ENCODE measurements at places on chromosomes 7 and 10.

- no peak for ATAC-seq
Measured at GRCh38 chr10:14524691-14525324, 194.1 kb upstream of the FRMD4A start.

- ATAC-seq, result no peak
Measured at GRCh38 chr7:124388751-124389150, 355.9 kb upstream of the TMEM229A start.

GRCh38 chr7:37318541-37318940 is 130.1 kb downstream of the ELMO1 start:
- ATAC-seq, result no peak

- no peak for ATAC-seq
Measured at GRCh38 chr10:112332509-112333228, 41.2 kb upstream of the ACSL5 start.

DNA sequence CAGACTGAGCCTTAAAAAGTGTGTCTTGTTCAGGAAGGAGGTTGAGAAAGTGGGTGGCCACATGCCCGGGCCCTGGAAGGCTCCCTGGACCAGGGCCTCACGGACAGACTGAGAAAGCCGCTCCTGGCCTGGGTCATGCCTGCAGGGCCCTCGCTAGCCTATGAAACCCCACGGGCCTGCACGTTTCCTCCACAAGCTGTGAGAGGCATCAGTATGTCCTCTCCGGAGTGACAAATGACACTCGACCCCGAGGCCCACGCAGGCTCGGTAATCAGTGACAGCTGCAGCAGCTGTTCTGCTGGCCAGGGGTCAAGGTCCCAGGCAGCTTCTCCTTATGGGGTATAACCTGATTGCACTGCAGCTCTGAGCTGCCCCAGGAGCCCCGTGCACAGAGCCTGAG is 47.6 kb downstream of the ASB13 start:
- no peak for ATAC-seq

DNA sequence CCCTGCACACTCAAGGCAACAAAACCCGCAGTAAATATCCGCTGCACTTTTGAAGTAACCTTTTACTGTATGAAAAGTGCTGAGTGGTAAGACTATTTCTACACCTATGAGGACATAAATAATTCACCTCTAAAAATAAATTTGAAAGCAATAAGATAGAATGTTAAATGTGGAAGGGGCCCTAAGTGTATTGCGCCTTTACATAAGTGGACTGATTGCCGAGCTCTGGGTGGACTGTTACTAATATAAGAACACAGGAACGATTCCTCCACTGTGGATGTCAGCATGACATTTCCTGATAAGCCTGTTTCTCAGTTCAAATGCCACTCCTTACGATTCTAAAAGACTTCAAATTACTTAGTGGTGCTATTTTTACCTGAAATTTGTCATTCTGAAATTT is 192.0 kb upstream of the PTN start:
- ATAC-seq, result no peak

GRCh38 chr10:110733218-110733952 is 89.2 kb downstream of the RBM20 start:
- ATAC-seq, result peak; percentile 32

GRCh38 chr7:16299853-16300252 is 121.5 kb downstream of the CRPPA start:
- no peak for ATAC-seq

GRCh38 chr10:97499561-97500296 is 1.0 kb downstream of the UBTD1 start:
- ATAC-seq, result no peak

DNA sequence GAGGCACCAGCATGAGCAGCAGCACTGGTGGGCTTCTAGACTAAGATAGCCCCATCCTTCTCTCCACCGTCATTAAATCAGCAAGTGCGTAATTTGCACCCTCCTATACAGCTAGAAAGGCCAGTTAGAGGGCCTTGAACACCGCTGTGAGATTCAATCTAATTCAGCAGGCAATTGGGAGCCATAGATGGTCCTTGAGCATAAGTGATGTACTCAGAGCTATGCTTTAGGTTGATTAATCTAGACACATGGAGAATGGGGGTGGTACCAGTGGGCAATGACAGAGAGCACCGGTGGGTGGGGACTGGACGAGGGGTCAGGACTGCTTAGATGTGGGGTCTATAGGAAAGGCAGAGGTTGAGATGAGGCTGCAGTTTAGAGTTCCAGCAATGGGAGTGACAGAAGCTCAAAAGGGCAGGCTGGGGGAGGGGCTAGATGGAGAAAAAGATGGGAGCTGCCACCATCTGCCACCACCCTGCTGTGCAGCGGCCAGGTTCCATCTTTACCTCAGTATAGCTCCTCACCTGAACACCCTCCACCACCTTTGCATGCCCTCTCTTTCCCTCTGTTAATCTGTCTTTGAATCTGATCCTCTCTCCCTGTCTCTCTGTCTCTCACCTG is 87.3 kb downstream of the C10orf105 start:
- no peak for ATAC-seq

DNA sequence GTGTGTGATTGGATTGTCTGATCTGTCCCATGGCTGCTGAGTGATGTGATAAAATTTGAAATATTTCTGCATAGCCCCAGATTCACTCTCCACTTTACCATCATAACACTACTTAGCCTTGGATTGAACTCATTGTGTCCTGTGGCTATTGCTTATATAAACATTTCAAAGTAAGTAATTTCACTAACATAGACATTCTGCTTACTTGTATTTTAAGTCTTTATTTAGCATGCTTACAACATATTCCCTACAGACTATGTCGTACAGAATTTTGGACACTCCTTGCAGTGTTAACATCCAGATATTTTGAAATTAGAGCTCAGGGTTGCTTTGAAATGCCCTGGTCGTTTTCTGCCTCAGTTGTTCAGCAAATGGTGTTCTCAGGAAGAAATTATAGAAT is 117.6 kb downstream of the LRRC4 start:
- no peak for ATAC-seq

GRCh38 chr7:88115816-88116215 is 104.0 kb downstream of the SRI start:
- ATAC-seq, result no peak

DNA sequence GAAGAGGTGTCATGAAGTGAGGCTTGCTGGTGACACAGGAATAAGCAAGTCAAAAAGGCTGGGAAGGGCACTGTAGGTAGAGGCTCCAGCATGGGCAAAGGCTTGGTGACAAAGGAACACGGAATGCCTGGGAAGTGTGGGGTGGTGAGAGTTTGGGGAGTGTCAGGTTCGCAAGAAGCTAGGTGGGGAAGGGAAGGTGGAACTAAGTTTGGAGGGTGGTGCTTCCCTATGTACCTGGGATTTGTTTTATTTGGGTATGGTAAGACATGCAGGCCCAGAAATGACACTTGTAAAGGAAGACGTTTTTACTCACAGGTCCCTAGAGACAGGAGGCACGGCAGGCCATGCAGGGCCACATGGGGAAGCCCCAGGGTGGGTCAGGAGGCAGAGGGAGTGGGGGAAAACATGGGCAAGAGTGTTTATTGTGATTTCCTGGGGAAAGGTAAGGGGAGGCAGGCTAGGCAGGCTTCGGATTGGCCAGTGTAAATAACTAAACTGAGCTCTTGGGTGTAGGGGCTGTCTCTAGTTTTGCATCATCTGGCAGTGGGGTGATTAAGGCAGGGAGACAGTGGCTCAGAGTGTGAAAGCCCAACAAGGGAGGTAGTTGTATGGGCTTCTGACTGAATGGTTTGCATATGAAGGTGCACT is 52.1 kb downstream of the SH2D4B start:
- ATAC-seq, result peak; percentile 36

DNA sequence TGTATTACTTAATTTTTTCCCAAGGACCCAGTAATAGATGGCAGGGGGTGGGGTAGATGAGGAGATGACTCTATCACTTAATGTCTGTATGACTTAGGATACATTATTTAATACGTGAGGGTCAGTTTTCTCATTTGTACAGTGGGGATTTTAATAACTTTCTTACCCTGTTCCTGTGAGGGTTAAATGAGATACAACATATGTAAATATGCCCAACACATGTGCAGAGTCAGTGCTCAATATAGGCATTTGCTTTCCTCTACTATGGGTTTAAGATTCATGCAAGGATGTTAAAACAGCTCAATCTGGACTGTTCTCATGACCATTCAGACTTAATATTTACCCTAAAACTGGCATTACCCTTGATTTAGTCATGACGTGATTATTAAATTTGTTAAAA is 31.2 kb downstream of the ST7 start:
- no peak for ATAC-seq

- ATAC-seq, result no peak
Measured at GRCh38 chr7:35505066-35505465, 189.9 kb downstream of the HERPUD2 start.

- ATAC-seq, result no peak
Measured at GRCh38 chr7:12553416-12553815, 17.1 kb upstream of the SCIN start.

DNA sequence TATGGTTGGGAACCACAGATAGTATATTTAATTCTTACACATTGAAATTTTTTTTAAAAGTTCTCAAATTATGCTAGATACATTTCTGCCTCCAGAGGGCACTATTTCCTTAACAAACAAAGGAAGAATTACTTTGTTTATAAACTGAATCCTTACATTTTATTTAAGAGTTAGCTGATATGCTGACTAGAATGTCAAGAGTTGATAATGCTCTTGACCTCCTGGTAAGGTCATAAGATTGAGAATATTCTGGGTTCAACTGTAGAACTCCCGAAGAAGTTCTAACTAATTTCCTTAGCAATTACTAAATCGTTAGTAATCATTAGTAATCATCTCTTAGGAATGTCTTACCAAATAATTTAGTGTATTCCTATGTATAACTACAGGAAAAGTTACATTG is 95.3 kb upstream of the CYP26C1 start:
- ATAC-seq, result no peak

DNA sequence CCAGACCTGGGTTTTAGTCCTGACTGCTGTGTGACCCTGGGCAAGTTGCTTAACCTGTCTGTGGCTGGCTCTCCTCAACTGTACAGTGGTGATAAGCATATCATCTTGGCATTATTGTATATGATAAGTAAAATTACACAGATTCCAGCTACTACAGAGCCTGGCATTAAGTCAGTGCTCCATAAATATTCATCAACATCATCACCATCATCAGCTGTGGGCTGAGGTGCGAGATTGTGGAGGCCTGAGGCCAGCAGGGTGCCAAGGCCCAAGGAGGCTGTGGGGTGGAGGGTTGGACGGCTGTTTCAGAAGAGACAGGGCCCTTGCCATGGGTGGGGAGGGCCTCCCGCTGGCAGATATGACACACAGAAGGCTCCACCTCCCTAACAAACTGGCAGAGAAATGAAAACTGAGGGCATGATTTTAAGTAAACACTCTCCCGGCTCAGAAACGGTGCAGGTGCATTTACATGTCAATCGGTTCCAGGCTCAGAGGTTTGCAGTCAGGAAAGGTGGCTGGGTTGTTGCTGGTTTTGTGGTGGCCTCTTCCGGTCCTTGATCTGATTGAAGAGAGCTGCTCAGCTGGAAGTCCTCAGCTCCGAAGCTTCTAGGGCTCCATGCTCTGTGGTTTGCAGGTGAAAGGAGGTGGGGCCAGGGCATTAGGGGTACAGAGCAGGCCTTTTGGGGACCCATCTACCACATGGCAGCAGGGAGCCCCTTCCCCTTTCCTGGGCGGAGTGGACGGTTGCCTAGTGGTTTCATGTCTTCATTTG is 10.2 kb downstream of the CRYGN start:
- peak; percentile 56 for ATAC-seq

DNA sequence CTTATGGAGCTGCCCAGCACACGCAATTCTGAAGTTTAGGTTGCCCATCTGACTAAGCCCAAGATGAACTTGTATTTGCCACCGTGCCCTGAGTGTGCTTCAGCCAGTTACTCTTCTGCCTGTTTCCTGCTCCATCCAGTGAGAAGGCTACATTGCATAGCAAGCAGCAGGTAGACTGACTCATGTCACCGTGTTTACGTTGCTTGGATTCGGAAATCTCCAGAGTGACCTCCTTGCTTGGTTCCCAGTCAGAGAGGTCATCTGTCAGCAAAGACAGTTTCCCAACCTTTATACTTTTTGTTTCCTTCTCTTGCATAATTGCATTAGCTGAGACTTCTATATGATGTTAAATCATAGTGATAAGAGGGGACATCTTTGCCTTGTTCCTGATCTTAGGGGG is 30.9 kb downstream of the NACAD start:
- no peak for ATAC-seq

GRCh38 chr7:34070511-34071323 is 165.4 kb downstream of the BMPER start:
- no peak for ATAC-seq

DNA sequence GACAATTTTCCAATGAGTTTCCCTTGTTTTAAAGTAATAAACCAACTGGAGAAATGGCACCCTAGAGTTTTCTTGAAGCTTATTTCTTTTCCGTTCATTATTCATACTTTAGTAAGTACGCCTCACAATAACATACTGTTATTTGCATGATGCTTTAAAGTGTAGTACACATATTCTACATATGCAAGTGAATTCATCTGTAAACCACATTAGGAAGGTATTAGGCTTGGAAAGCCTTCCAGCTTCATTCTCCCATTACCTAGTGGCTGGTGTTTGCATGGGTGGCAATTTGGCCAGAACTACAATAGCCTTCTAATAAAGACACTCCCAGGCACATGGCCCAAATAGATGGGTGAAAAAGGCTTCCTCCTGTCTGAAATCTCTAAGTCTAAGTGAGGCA is 45.5 kb upstream of the KIAA1217 start:
- ATAC-seq, result no peak

DNA sequence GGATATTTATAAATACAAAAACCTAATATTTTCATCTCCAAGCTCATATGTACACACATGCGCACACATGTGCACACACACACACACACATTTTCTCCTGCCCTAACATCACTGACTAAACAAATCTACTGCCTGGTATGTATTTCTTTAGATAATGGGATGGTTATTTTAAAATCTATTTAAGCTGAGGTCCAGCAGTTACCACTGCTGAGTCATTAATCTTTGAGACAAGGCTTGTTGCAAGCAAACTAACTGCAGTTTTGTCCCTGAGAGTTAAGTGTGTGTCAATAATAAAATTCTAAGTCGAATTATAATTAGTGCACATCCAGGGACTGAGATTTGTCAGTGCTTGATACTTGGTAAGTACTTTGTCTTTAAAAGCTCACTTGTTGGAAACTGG is 135.1 kb downstream of the VPS50 start:
- ATAC-seq, result no peak

DNA sequence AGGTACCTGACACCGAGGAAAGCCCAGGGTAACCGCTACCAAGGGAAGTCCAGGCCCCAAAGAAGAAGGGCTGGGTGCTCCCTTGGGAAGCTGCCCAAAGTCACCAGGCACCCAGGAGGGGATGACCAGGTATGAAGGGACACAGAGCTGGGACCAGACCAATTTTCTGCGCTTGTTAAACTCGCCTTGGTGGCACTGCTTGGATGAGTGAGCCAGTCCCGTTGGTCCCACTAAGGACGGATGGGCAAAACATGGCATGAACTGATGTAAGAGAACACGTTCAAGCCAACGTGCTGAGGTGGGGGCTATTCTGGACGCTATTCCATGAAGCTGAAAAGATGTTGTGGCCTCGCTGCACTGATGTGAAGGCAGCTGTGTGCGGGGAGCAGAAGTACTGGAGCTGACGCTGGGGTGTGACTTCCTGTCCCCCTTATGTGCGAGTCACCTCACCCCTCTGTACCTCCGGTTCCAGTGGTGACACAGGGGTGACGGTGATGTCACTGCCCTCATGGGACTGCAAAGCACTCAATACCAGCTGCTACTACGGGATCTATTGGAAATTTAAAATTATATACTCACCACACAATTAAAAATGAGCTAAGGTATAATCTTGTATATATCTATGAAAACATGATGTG is 73.6 kb downstream of the COBL start:
- no peak for ATAC-seq

Data from activated CD4-positive, CD25-positive, alpha-beta regulatory T cell treated with anti-CD3 and anti-CD28 coated beads, Interleukin-2, amount 50 U/mL, for 24 hours (primary cell).